Activated naive CD4-positive, alpha-beta T cell (primary cell): ENCODE measurements at places on chromosomes 1 and 21.
A peak's percentile ranks its signal among the peaks of the same experiment; 100 is the strongest.

DNA sequence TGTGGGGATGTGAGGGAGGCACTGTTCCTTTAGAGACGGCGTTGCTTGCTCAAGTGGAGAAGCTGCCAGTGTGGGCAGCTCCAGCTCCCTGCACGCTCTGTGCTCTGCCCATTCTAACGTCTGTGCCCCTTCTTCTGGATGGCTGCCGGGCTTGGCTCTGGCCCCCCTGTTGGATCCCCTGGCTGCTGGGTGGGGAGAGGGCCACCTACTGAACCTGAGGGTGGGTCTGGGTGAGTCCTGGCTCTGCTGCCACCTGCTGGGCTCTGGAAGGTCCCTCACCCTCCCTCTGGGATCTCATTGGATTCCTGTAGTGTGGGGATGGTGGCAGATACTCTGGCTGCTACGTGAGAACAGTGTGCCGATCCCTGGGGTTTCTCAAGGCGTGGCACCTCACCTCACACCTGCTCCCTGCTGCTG lies 5.0 kb downstream of the PFKL start:
- DNase-seq = no peak

DNA sequence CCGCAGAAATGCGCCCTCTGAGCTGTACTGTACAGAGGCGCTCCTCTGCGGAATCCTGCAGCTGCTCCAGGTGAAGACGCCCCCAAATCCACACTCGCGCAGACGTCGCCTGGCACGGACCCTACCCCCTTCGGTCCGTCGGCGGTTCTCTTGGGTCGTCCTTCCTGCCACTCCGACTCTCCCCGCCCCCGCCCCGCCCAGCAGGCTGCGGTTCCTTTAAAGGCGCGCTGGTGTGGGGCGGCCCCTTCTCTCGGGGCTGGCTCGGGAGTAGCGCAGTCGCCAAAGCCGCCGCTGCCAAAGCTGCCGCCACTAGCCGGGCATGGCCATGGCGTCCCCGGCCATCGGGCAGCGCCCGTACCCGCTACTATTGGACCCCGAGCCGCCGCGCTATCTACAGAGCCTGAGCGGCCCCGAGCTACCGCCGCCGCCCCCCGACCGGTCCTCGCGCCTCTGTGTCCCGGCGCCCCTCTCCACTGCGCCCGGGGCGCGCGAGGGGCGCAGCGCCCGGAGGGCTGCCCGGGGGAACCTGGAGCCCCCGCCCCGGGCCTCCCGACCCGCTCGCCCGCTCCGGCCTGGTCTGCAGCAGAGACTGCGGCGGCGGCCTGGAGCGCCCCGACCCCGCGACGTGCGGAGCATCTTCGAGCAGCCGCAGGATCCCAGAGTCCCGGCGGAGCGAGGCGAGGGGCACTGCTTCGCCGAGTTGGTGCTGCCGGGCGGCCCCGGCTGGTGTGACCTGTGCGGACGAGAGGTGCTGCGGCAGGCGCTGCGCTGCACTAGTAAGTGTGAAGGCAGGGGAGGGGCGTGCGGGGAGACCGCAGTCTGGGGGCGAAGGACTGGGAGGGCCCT lies at the start of gene RASSF5:
TSS of gene RASSF5 (plus strand) at position 248 of the 846 bp plus-strand sequence. CDS start at position 320, 72 bp downstream.
- DNase-seq = peak; percentile 42

DNA sequence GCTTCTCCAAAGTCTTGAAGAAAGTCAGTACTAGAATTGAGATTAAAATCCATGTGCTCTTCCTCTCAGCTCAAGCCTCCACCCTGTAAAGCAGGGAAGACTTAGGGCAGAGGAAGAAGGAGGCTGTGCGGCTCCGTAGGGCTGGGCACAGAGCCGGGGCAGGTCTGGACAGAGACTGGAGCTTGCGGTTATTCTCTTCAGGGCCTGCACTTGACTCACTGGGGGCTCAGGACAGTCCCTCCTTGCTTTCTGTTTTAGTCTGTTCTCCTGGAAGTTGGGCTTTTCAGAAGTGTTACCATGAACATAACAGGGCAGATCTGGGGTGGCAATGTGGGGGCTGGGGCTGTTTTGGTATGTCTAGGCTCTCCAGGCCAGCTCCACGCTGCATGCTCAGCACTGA lies 21.6 kb upstream of the TRABD2B start:
- DNase-seq = no peak

DNA sequence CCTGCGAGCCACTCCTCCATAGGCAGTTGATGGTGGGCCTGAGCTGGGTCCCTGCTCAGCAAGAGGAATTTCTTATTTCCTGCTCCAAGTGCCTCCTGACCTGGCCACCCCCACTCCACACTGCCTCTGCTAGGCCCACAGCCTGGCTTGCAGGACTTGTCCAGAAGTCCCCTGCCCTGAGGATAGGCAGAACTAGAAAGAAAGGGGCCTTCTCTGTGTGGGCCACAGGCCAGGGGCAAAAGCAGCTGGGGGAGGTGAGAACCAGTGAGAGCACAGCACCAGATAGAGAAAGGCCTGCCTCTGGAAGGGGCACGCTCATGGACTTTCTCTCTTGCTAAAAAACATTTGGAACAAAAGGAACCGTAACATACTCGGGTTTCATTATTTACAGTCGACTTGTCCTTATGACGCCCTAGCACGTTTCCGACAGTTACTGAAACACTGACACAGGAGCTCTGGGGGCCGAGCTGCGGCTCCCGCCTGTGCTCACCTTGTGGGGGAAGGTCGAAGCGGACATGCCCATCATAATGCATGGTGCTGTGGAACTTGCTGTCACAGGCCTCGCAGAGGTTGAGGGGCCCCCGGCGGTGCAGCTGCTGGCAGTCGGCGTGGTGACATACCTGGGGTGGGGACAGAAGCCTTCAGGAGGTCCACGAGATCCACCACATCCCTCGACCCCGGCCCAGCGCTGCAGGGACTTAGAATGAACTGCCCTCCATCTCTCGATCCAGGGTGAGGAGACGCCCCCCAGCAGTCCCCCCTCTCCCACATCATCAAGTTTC lies 11.3 kb upstream of the TNFRSF25 start:
- DNase-seq = no peak

DNA sequence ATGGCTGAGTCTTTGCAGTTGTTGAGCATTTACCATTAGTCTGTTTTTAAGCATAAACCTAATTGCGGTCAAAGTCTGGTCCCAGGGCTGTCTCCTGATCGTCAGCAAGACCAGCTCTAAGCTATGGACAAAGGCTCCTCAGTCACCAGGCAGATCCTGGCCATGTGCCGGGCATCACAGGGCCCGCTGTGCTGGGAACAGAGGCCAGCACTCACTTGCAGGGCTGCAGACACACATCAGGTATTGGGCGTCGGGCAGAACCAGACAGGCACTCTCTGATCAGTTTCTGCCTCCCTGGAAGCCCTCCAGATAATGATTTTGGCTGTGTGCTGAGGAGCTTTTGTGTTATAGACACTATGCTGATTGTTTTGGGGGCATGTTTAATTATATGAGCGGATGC lies 26.6 kb downstream of the TMEM51 start:
- DNase-seq = no peak

- DNase-seq = no peak
These were observed 28.5 kb downstream of the TEX35 start for GRCh38 chr1:178541379-178541778.

GRCh38 chr1:204363335-204364114 lies 3.8 kb upstream of the PLEKHA6 start:
- DNase-seq = no peak

- DNase-seq = no peak
These were observed 22.2 kb upstream of the ARHGEF16 start for GRCh38 chr1:3432306-3432705.

DNA sequence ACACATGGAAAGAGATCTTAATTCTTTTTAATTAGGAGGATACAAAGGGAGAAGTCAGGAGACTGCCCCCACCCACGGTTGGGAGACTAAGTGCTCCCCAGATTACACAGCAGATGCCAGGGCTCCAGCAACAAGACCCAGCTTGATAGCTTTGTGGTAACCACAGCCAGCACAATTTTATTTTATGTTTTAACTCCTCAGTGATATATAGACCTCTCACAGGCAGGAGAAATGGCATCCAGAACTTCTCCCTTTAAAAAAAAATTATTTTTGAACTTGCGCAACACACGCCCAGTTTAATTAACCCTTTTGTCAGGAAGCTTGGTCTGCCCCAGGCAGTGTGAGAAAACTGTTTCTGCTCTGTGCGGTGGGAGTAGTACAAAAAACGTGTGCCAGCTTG lies 62.6 kb upstream of the ACOT11 start:
- no peak for DNase-seq

DNA sequence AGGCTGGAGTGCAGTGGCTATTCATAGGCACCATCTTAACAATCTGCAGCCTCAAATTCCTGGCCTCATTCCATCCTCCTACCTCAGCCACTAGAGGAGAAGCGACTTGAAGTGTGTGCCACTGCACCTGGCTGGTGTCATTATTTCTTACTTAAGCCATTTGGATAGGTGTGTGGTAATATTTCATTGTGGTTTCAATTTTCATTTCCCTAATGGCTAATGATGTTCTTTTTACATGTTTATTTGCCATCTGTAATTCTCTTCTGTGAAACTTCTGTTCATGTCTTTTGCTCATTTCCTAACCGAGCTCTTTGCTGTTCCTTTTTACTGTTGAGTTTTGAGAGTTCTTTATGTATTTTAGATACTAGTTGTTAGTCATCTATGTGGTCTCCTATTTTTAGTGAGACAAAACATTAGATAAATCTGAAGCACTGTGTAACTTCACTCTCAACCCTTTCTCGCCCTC lies 66.8 kb downstream of the SLC27A3 start:
- no peak for DNase-seq

DNA sequence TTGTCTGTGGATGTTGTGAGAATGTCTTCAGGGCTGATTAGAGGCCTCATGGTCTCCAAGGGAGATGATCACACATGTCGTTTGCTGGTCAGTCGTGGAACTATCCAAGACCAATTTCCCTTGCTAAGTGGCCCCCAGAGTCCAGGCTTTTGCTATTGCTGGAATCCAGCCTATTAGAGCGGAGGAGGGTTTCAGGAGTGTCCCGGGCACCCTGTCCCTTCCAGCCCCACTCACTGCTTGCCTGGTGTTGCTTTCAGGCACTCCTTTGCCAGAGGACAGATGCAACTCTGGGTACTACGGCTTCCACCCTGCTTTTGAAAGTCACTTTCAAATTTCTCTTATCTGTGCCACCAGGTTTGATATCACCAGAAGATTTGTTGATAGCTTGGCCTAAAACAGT lies 149.1 kb downstream of the NOS1AP start:
- DNase-seq = no peak

DNA sequence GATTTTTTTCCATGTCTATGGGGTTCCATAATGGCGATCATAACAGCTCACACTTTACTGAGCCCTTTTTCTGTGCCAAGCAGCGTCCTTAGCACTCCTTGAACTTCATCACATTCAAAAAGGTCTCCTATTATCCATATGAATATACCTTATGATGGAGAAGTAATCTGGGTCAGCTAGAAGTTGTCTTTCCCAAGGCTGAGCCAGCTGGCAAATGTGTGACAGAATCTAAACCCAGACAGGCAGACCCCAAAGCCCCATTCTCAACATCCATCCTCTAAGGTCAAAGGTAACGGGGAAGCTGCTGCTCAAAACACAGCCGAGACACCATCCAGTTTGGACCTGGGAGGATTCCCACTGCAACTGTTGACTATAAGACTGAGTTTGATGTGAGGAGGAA lies 249.6 kb downstream of the PRDM2 start:
- no peak for DNase-seq

GRCh38 chr1:81201779-81202178 lies 599.0 kb upstream of the ADGRL2 start:
- DNase-seq = no peak

GRCh38 chr1:52366517-52366827 lies 467 bp upstream of the CC2D1B start:
- no peak for DNase-seq

- no peak for DNase-seq
These were observed 975.6 kb downstream of the NCAM2 start for GRCh38 chr21:21973806-21974205.

- DNase-seq = no peak
These were observed 96.5 kb upstream of the BTG3 start for GRCh38 chr21:17709266-17709611.

DNA sequence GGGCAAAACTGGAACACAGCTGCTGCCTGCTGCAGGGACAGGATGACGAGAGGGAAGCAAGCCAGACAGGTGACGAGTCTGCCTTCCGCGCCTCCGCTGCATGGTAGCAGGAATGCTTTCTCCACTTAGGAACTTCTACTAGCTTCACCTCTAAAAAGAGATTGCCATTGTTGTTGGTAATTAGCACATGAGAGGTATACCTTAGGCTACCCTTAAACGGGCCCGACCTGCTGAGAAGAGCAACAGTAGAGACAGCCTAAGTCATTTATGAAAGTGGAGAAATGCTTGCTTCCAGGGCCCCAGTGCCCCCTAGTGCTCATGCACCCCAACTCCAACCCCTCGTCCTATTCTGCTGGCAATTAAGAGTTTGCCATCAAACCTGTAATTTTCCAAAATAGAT lies 96.9 kb upstream of the AKT3 start:
- DNase-seq = no peak

- DNase-seq = no peak
These were observed 48.3 kb upstream of the LHX8 start for GRCh38 chr1:75085931-75086330.

- DNase-seq = no peak
These were observed 169.8 kb downstream of the ADGRL4 start for GRCh38 chr1:78836726-78837125.

GRCh38 chr1:225823811-225824261 lies 13.9 kb downstream of the EPHX1 start:
- DNase-seq = no peak

DNA sequence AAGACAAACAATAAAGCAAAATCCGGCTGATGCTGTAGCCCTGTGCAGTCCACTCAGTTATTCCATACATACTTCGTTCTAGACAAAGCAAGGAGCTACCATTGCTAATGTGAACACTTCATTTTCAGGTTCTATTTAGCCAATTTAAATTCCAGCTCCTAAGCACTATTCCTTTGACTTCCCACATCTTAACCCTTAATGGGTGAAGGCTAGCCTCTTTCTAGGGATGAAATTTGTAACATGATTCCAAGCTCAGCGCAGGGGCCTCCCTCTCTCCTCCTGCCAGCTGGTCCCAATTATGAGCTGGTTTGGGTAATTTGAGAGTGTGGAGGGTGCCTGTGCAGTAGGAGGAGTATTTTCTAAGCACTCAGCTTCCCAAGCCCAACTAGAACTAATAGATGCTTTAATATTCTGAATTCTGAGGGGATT lies 53.9 kb upstream of the PTGFRN start:
- no peak for DNase-seq

- no peak for DNase-seq
These were observed 21.1 kb upstream of the H3-3A start for GRCh38 chr1:226041419-226041818.

GRCh38 chr1:227459326-227459841 lies 104.0 kb upstream of the ZNF678 start:
- no peak for DNase-seq

- no peak for DNase-seq
These were observed 3.4 kb upstream of the CHI3L1 start for GRCh38 chr1:203189951-203190352.

GRCh38 chr1:200512191-200512590 lies 102.4 kb upstream of the ZNF281 start:
- DNase-seq = no peak
